ENCODE measurements at places on chromosomes 5 and 9.

- no peak for DNase-seq
These were observed 307.3 kb downstream of the FBXL17 start for GRCh38 chr5:108074626-108075025.

GRCh38 chr5:61207884-61208283 lies 45.6 kb upstream of the SMIM15 start:
- no peak for DNase-seq

DNA sequence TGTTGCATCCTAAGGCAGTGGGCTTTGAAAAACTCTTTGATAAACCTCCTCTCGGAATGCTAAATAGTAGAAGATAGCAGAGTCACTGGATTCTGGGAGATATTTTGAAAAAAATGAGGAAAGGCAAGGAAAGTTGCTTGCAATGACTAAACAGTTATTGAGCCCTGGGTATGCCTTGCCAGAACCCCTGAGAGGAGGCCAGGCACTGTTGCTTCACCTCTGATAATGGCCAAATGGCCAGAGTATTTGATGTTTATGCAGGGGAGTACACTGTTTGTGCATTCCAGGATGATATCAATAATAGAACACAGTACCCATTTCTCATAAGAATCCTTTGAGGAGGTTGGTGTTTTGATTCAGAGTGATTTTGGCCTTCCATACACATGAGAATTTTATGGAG lies 935.1 kb upstream of the WWC1 start:
- DNase-seq, result no peak

DNA sequence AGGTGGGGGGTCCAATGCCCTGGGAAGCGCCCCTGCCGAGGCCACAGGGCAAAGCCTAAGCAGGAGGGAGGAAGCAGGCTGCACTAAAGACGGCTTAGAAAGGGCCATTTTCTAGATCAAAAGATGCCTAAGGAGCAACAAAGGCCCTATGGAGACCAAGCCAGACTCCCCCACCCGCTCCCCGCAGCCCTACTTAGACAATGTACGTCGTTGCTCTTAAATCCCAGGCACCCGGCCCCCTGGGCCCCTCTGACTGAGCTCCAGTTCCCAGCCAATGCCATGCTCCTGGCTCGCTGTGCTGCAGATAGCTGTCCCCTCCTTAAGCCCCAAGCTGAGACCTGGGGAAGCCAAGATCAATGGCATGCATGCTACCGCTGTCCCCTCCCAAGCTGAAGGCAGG lies 10.3 kb downstream of the IPPK start:
- no peak for DNase-seq

DNA sequence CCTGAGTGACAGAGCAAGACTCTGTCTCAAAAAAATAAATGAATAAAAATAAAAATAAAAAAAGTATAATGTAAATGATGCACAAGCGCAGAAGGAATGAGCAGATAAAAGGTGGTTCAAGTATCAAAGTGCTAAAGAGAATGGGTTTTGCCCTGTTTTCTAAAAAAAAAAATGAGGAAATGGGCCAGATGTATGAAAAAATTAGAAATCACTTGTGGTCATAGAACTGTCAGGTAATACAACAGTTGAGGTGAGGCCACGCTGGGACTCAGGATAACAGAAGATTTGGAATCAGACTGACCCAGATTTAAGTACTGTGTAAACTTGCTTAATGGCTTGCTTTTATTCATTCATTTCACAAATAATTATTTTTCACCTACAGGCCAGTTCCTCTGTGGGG lies 69.8 kb downstream of the MAPKAP1 start:
- DNase-seq, result no peak

DNA sequence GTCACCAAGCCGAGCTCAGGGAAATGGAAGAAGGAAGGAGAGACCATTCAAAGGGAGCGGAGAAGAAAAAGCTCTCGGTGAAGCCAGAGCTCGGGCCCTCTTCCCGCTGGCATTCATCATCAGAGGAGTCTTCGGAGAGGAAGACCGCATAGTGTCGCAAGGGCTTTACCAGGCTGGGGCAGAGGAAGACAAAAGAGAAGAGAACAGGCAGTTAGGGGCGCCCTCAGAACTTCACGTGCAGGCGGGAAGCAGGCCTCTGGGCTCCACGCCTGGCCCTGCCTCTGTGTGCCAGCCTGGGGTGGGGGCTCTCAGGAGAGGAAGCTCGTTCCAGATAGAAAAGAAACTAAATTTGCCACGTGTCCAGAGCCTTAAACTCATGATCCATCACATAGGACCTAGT lies 31.7 kb downstream of the CRB2 start:
- no peak for DNase-seq

DNA sequence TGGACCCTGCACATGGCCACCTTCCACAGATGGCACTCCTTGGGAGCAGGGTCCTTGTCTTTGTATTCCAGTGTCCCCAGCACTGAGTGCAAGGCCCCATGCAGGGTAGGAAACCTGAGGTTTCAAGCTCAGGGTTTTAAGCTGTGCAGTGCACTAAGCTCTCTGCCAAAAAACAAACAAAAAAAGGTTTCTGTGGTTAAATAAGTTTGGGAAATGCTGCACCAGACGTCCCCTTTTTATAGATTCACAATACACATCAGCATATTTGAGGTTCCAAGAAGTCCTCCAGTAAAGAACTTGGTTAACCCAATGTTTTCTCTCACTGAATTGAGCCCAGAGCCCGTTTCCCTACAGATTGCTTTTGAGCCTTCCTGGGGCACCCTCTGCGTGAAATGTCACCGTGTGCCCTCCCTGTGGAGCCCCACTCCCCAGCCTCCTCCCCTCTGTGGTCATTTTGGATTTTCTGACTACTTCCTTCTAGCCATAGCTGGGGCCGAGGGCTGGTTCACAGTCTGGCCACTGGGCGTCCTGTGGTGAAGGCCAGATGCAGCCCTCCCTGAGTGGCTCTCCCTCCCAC lies 17.1 kb downstream of the DELE1 start:
- DNase-seq, result no peak

GRCh38 chr9:129211686-129212085 lies 33.6 kb upstream of the IER5L start:
- no peak for DNase-seq

GRCh38 chr5:106964132-106964531 lies 706.6 kb downstream of the EFNA5 start:
- no peak for DNase-seq

DNA sequence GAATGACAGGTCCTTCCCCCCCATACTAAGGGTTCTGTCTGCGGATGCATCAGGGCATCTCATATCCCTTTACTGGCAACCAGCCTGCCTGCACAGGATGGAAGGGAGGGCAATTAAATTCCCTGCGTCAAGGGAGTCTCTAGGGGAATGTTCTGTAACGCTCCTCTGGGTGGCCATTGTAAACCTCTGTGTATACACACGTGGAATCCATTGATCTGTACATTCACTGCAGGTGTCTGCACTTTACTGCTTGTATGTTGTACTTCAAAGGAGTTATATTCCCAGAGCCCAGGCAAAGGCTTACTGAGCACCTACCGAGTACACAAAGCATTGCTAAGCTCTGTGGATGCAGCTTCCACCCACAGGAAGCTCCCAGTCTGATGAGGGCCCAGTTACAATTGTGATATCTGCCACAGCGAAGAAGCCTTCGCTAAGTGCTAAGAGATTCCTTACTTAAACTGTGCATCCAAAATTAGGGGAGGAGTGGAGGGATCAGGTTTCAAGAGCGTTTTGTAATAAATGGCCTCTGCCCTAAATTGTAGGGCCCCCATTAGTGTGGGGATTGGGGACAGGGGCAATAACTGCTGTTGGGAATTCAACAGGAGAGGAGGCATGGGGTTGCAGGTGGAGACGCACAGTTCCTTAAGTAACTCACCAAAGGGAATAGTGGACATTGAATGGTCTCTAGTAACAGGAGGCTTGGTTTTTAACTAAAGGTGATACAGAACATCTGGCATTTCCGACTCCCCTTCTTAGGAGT lies 1.5 kb upstream of the RETREG1 start:
- DNase-seq, result no peak

GRCh38 chr5:173303878-173304590 lies 24.2 kb downstream of the STC2 start:
- DNase-seq, result no peak

DNA sequence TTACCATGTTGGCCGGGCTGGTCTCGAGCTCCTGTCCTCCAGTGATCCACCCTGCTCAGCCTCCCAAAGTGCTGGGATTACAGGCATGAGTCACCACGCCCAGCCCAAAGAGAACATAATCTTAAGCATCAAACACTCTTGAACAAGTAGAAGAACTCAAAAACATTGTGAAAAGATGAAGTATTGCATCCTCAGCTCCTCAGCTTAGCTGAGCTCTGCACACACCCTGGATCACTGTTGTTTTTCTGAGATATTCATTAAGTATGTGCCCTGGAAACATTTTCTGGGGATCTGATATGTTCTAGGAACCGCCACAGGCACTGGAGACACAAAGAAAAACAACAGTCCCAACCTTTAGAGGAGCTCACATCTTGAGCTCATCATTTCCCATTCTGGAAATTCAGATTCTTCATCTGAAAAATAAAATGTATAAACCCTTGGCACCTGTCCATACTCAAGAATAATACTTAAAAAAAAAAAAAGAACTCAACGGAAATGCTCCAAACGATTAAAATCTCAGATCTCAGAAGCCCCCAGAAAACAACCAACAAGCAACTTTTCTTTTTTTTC lies 62.2 kb upstream of the ZNF462 start:
- DNase-seq, result no peak

DNA sequence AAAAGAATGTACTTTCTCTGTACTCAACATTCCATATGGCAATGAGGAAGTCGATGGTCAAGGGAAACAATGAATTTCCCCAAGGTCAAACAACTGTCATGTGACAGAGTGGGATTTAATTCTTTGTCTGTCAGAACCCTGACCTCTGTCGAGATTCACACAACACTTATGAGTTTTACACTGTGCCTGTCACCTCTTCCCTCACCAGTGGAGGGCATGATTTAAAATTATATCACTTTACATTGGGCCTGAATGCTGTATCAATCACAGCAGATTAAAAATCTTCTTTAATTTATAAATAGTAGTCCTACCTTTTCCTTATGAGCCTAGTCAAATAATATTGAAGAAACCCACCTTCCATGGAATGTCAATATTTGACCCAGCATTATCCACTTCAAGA lies 276.7 kb downstream of the CDH10 start:
- DNase-seq, result no peak

- DNase-seq, result no peak
These were observed 7.5 kb upstream of the POU5F2 start for GRCh38 chr5:93748875-93749397.

DNA sequence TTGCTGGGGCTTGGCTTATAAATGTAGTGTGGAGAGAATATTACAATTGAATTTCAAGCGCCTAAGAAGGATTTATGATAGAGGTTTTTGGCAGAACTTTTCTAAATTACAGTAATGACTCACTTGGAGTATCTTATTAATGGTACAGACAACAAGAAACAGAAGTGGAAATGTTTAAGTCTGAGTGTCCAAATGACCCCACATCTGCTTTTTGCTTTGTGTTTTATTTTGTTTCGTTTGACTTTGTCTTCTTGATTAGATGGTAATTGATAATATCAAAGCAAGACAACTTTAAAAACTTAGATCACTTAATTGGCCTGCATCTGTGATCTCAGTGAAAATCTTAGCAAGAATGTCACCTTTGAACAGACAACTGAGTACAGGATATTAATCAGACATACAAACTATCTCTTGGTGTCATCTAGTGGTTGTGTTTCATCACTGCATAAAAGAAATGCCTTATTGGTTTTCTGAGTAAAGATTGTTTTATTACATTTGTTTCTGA lies 577.4 kb downstream of the ISL1 start:
- no peak for DNase-seq

GRCh38 chr9:134365791-134366222 lies 39.6 kb downstream of the RXRA start:
- DNase-seq, result no peak

DNA sequence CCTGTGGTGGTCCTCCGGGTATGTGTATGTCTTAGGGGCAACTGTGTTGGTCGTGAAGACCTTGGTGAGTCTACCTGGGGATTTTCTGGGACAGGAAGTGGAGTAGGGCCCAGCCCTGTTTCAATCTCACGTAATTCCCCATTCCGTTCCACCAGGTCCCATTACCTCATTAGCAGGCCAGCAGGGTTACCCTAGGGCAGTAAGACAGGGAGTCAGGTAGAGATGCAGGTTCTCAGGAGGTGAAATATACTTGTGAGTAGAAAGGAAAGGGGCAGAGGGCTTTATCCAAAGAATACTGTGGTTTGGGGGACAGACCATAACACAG lies 56.5 kb downstream of the MACROH2A1 start:
- no peak for DNase-seq

- DNase-seq, result no peak
These were observed 29.5 kb upstream of the FOXI1 start for GRCh38 chr5:170076211-170076610.

- no peak for DNase-seq
These were observed 27.3 kb downstream of the NIPAL4 start for GRCh38 chr5:157487358-157487757.

DNA sequence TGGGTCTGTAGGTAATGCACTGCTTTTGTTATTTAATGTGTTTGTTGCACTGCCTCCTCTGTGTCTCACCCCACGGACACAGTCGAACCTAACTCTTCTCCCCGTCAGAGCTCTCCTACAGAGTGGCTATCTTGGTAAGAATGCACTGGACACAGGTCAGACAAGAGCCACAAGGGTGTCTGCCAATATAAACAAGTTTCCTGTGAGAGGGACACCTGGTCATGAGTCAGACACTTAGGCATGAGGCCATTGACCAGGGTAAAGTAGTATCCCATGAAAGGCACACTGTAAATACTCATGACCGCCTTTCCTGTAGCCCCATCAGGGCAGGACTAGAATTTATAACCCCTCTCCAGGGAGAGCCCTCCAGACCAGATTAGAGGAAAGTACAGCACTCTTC lies 115.5 kb downstream of the SLC12A2 start:
- DNase-seq, result no peak

Measured in activated naive CD4-positive, alpha-beta T cell treated with Interleukin-2 at 50 U/mL for 16 hours (primary cell).